Activated T-helper 1 cell treated with anti-CD3 and anti-CD28 coated beads, Interleukin-2, amount 50 U/mL, for 16 hours (primary cell): ENCODE measurements at places on chromosomes 13 and 19.

- no peak for DNase-seq
Measured at GRCh38 chr13:78319101-78319627, 284.2 kb downstream of the POU4F1 start.

DNA sequence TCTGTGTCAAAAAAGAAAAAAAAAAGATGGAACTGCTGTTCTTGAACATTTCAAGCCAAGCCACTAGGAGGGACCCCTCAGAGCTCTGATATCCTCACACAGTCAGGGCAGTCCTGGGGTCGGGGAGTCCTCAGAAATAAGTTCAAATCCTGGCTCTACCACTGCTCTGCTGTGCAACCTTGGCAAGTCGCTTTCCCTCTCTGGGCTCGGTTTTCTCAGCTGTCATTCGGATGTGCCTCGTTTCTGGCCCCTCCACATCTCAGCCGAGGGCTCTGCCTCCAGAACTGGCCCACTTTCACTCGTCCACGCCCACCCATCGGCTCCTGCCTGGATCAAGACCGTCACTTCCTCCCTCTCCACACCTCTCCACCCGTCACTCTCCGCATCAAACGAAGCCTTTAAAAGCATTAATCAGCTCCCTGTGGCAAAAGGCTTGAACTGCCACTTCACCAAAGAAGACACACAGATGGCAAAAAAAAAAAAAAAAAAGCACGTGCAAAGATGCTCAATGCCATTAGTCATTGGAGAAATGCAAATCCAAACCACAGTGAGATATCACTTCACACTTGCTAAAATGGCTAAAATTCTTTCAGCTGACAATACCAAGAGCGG, 7.4 kb upstream of the ZNRF4 start:
- DNase-seq: no peak

DNA sequence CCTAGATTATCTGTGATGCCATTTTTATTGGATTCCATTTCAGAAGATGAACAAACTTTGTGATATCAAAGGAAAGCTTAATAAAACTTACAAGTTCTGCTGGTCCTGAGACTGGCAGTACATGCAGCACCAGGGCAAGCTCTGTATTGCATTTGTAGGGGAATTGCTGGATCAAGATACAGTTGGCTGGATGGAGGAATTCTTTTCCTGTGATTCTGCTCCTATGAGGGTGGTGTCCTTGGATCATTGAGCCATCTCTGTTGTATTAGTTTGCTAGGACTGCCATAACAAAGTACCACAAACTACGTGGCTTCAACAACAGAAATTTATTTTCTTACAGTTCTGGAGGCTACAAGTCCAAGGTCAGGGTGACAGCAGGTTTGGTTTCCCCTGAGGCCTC, 33.9 kb upstream of the CSNK1A1L start:
- DNase-seq: no peak

DNA sequence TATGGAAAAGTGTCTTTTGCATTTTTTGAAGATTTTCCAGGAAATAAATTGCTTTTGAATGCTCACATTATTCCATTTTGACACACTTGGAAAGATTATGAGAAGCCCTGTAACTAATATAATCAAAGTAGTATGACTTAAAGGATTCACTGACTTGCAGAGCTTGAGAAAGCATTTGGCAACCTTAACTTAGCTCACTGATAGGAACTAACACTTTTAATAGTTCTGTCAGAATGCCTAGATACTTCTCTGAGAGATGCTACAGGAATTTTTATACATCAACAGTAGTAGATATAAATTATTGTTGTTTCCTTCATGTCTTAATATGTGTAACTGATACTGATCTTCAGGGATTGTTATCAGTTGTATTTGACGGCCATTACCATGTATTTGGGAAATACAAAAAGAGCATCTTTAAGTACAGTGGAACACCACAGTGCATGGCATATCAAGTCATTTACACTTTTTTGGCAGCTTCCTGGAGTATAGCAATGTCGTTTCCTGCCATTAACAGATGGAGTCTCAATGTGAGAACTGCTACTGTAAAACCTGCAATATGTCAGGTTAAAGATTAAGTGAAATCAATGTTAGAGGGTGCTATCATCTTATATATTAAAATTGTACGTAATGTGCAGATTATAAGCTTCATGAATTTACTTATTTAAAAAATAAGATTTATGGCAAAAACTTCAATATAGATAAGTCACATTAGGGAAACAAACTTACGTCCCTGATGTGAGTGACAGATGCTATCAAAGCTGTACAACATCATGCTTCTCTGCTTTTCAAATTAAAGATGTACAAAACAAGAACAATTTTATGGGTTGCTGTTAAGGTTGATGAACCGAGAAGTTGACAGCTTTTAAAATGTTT, 1159.8 kb upstream of the MIR17HG start:
- DNase-seq: no peak

DNA sequence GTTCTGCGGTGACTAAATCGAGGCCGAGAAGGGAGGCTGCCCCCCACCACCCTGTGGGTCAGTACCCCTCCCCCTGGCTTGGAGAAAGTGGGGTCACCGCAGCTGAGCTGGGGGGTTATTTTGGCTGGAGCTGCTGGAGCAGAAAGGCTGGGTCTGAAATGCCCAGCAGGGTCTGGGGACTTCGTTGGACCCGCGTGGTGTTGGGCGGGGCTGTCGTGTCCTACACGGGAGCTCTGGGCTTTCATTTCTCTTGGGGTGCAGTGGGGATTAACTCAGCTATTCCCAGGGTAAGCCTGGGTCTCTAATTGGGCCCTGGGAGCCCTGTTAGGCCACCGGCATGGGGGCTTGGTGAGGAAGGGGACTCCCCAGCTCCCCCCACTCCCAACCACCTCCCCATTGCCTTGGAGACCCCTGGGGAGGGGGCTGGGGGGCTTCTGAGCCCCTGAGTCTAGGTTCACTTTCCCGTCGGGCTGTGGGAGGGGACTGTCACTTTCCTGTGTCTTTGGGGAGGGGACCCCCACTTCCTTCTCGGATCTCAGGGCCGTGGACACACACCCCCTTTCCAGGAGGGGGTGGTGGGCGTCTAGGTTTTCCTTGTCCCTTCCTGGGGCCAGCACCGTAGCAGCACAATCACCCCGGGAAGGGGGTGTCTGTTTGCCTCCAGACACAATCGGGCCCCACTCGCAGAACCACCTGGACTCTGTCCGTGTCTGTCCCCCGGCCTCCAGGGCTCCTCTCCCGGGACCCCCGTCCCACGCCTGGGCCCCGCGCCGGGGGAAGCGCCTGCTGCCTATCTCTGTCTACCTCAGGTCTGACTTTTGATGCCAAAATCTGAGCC, 10.2 kb upstream of the WDR18 start:
- DNase-seq: no peak

- no peak for DNase-seq
Measured at GRCh38 chr13:33472446-33472845, 186.9 kb upstream of the STARD13 start.

- no peak for DNase-seq
Measured at GRCh38 chr13:34730961-34731360, 211.1 kb upstream of the NBEA start.

- no peak for DNase-seq
Measured at GRCh38 chr19:36605877-36606478, 865 bp downstream of the ZNF382 start.

- DNase-seq: no peak
Measured at GRCh38 chr13:95882121-95882520, 171.1 kb downstream of the UGGT2 start.

DNA sequence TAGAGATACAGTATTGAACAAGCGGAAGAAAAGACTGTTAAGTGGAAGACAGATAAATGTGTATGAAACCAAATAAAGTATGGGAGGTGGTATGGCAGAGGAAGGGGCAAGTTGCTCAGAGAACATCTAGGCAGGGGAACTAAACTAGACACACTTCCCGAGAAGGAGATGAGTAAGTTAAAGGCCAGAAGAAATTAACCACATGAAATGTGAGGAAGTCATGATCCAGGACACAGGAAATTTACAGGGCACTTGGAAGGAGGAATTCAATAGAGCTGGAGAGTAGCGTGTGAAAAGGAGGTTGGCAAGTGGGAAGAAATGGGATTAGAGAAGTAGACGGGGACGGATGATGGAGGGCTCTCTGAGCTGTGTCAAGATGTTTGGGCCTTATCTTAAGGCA, 208.8 kb downstream of the COG6 start:
- DNase-seq: no peak

DNA sequence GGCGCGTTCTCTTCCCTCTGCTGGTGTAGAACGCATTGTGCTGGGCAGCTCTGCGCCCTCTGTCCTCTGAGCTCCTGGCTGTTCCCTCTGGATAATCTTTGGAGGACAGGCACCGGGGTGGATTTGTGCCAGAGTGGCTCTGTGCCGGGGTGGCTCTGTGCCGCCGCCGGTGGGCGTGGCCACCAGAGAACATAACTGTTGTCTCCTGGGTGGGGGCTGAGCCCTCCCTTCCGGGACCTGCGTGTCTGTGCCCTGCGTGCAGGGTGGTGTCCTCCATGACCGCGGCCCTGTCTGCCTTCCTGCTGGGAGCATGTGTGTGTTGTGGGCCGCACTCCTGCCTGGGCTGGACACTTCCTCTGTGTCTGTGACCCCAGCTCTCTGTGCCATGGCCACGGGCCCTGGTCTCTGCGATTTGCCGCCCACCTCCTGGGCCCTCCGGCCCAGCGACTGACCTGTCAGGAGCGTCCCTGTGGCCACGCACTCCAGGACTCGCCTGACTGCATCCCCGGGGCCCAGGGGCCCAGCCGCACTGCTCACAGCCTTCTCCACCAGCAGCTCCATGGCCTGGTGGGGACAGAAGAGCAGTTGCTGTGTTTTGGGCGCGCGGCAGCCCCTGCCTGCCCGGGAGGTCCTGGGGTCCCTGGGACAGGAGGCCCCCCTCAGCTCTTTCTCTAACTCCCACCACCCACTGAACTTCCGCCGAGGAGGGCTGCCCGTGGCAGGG, 22.4 kb upstream of the MATK start:
- DNase-seq: no peak

- no peak for DNase-seq
Measured at GRCh38 chr13:72246396-72246795, 379.4 kb upstream of the DACH1 start.

DNA sequence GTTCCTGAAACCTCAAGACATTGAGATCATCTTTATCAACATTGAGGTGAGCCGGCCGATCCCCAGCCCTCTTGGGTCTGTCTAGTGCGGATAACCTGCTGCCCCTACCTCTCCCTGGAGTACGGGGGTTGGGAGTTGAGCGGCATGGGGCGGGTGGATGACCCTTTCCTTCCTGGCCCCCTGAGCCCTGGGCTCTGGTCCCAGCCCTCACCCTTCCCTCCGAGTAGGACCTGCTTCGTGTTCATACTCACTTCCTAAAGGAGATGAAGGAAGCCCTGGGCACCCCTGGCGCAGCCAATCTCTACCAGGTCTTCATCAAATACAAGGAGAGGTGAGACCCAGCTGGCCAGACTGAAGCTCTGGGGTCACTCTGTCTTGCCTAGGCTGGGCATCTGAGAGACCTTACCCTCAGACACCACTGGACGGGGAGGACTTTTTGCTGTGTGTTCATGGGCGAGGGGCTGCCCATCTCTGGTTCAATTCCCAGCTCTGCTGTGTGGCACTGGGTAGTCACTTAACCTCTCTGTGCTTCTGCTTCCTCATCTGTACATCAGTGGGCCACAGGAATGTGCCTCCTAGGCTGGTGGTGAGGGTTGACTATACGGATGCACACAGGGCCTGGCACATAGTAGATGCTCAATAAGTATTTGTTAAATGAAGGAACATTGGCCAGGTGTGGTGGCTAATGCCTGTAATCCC, 52.7 kb downstream of the VAV1 start:
- no peak for DNase-seq

- no peak for DNase-seq
Measured at GRCh38 chr19:44741841-44742329, 6.6 kb upstream of the BCL3 start.

DNA sequence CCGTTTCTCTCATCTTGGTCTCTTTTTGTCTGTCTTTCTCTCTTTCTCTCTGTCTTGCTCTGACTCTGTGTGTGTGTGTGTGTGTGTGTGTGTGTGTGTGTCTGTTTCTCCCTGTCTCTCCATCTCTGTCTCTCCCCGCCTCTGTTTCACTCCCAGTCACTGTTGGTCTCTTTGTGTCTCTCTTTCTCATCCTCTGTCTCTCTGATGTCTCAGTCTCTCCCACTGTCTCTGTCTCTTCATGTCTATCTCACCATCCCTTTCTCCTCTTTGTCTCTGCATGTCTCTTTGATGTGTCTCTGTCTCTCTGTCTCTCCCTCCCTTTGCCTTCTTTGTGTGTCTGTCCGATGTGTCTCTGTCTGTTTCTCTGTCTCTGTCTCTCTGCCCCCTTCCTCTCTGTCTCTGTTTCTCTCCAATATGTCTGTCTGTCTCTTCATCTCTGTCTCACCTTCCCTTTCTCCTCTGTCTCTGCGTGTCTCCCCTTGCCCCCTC, 2.5 kb downstream of the NFIC start:
- no peak for DNase-seq

GRCh38 chr19:14977128-14977527, 2.5 kb downstream of the SLC1A6 start:
- no peak for DNase-seq

GRCh38 chr19:10808937-10809649, 26.9 kb downstream of the TMED1 start:
- DNase-seq: no peak

- DNase-seq: no peak
Measured at GRCh38 chr19:45104658-45105349, 11.8 kb downstream of the PPP1R37 start.

DNA sequence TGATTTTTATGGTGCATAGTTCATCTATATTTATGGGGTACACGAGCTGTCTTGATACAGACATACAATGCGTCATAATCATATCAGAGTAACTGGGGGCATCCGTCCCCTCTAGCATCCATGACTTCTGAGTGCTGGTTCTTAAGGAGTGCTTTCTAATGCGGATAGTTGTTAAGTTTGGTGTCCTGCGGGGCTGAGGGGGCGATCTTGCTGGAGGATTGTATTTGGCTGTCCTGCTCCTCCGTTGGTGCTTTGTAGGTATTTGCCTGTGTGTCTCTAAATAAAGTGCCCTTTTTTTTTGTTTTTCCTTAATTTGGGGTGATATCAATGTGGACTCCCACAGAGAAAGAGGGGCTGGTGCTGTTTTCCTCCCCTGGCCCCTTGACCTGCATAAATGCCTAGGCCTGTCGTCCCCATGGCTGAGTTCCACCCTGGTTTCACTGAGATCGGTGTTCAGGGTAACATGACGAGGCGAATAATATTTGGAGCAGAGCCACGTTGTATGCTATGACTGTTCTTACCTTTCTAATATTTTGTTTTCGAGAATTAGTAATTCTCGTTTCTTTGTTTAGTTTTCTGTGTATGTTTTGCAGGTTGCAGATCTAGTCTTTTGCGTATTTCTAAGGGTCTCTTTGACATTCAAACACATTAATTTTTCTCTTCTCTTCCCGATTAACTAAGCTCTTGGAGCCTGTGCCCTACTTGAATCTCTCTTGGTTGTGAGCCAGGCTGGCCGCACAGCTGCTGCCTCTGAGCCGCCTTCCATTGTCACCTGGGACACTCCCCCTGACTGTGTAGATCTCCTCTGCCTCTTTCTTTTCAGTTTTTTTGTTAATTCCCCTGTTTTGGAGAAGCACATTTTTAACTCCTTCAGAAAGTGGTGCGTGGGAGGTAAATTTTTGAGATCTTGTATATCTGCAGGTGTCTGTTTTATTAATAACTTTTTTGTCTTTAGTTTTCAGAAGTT, 100.3 kb downstream of the ARHGEF7 start:
- no peak for DNase-seq
